Urinary bladder (tissue), 4 donors: ENCODE measurements at places on chromosomes 6 and 20. TPM values are rescaled to one million over a fixed set of nuclear protein-coding genes. Genes with fewer than 3 reads are reported as not detected.

CCM2L gene
- polyA plus RNA-seq: 9.3 TPM

PSORS1C2 gene
- polyA plus RNA-seq: not detected

WFDC10B gene
- polyA plus RNA-seq: 6.9 TPM

DEF6 gene
- polyA plus RNA-seq: 7.8 TPM

GRCh38 chr6:161414180-161414579, 140.3 kb upstream of the AGPAT4 start:
- DNase-seq: no peak

- no peak for DNase-seq
Observed at GRCh38 chr6:132932588-132932987, 118.2 kb downstream of the RPS12 start.

GRCh38 chr6:66508433-66508832, 801.4 kb upstream of the EYS start:
- no peak for DNase-seq

- no peak for DNase-seq
Observed at GRCh38 chr6:10954590-10955010, 67.7 kb downstream of the SYCP2L start.

DNA sequence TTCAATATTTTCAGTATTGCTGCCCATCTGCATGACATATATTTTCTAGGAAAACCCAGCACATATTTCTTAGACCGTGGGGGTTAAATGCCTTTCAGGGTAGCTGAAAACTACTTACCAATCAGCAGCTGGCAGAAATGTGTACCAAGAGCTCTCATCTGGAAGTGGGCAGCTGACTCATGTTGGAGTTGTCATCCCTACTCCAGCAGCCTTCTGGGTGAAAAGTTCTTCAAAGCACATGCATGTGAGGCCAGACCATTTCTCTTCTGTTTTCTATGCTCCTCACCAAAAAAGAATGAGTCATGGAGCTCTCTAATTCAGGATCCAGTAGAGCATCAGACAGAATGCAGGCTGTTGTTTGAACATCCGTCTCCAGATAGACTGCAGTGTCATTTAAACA, 135.5 kb downstream of the PAX1 start:
- DNase-seq: no peak

DNA sequence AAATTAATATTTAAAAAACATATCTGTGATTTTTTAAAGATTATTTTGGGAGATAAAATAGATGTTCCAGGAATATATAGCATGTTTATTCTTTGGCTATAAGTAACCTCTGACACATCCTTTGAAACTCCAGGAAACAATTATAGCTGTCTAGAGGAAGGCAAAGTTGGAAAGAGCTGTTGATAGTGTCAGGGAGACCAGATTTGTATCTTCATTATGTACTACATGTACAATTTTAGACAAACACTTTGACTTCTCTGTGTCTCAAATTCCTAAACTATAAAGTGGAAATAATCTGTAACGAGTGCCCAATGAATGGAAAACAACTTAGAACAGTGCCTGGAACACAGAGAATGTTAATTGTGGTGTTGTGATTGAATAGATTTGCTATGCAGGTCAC, 25.6 kb upstream of the ADGRG6 start:
- DNase-seq: no peak

GRCh38 chr6:108594640-108595039, 33.9 kb downstream of the FOXO3 start:
- no peak for DNase-seq

GRCh38 chr20:46423882-46424482, 17.6 kb upstream of the ELMO2 start:
- DNase-seq: no peak

- DNase-seq: no peak
Observed at GRCh38 chr6:154187203-154187602, 148.2 kb downstream of the OPRM1 start.

DNA sequence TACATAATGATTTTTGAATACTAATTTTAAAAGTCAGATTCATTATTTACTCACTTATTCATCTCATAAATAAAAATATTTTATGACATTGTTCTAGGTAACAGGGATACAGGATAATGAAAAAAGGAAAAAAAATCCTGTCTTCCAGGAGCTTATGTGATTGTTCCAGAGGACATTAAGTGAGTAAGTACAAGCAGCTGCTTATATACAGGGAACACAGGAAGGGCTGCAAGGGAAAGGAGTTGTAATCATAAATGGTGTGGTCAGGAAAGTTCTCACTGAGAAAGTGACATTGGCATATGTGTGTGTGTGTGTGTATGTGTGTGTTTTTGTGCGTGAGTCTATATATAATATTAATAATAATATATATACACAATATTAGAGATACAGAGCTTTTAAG, 121.8 kb downstream of the HAO1 start:
- DNase-seq: no peak
